AG09319 (cell line): ENCODE measurements at places on chromosomes 7 and 10.

DNA sequence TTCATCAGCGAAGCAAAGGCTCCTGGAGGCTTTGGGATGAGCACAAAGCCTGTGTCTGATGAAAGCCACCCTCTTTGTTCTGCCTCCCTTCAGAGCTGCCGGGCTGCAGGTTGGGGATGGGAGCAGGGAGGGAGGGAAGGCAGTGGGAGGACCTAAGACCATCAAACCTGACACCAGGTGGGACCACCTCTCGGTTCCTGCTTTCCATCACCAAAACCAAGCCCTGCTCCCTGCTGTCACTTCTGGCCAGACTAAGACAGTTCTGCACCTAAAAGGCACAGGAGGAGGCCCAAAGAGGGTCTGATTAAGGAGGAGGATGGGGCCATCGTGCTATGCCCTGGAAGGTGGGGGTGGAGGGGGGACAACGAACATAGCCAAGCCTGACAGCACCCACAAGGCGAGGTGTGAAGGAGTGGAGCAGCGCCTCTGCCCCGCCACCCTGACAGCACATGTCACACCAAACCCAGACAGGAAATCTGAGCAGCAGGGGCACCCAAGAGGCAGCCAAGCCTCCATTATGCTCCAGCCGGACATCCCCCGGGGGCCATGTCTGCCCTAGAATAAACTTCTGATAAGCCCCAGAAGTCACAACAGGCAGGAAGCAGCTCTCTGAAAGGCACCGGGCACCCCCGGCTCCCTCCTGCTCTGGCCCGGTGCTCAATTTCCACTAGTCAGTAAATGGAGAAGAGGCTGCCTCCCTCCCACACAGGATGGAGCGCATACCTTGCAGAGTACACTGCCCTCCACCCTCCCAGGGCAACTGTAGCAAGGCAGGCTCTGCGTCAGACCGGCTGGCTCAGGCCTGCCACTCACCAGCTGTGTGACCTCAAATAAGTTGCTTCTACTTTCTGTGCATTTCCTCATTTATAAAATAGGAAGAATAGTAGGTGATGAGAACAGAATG is 48.9 kb downstream of the DLG5 start:
- no peak for DNase-seq

- no peak for DNase-seq
Observed at GRCh38 chr10:62379394-62379793, 5.2 kb downstream of the ZNF365 start.

GRCh38 chr7:99357701-99358490 is 16.6 kb upstream of the ARPC1B start:
- no peak for DNase-seq

- no peak for DNase-seq
Observed at GRCh38 chr7:137987968-137988367, 13.9 kb downstream of the CREB3L2 start.

DNA sequence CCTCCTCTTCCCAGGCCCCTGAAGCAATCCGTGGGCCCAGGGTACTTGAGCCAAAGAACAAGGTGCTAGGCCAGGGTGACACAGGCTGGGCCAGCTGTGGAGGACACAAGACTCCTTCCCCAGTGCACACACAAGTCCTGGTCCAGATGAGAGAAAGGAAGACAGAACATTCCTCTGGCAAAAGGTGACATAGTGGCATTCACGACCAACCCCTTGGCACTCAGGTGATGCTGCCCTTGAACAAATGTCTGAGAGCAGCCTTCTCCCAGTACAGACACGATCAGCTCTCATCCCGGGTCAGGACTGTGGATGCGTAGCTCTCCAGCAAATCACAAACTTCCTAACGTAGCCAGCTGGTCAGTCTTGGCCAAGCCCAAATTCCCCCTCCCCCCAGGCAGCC is 118.5 kb downstream of the OAT start:
- DNase-seq = no peak

GRCh38 chr7:112283382-112283910 is 77.0 kb downstream of the ZNF277 start:
- no peak for DNase-seq

GRCh38 chr10:29578457-29578856 is 56.3 kb downstream of the SVIL start:
- DNase-seq = no peak

- no peak for DNase-seq
Observed at GRCh38 chr10:90884431-90884830, 12.7 kb downstream of the RPP30 start.

GRCh38 chr10:48577158-48577557 is 27.7 kb downstream of the ARHGAP22 start:
- no peak for DNase-seq

- DNase-seq = no peak
Observed at GRCh38 chr10:52758406-52758805, 14.2 kb downstream of the MBL2 start.

DNA sequence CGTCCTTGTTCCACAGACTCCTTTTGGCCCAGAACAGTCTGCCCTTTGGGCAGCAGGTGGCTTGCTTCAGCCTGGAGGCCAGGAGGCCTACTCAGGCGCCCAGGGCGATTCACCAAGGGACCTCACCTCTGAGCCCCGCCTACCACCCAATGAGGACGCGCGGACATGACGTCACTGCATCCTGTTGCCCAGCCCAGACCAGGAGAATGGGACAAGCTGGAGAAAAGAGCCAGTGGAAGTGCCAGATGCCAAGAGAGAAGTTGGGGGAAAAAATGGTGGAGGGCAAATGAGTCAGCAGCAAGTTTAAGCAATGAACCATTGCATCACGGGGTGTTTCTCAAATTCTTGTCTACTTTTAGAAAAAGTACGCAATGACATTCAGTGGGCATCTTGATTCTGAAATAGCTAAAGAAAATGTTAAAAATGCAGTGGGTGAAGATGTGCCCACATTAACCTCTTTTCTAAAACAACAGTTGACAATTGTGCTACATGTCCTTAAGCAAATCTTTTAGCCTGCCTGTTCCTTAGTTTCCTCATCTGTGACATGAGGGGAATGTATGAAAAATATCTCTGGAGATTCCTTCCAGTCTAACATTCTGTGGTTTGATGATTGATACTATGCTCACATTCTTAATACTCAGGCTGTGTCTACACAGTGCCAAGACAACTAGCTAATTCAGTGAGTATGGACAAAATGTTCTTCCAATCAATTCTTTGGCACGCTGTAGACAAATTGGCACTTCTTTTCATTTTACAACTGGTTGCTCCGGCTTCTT is 23.9 kb upstream of the LEP start:
- DNase-seq = no peak

- DNase-seq = no peak
Observed at GRCh38 chr7:30734497-30734896, 17.4 kb upstream of the INMT start.

DNA sequence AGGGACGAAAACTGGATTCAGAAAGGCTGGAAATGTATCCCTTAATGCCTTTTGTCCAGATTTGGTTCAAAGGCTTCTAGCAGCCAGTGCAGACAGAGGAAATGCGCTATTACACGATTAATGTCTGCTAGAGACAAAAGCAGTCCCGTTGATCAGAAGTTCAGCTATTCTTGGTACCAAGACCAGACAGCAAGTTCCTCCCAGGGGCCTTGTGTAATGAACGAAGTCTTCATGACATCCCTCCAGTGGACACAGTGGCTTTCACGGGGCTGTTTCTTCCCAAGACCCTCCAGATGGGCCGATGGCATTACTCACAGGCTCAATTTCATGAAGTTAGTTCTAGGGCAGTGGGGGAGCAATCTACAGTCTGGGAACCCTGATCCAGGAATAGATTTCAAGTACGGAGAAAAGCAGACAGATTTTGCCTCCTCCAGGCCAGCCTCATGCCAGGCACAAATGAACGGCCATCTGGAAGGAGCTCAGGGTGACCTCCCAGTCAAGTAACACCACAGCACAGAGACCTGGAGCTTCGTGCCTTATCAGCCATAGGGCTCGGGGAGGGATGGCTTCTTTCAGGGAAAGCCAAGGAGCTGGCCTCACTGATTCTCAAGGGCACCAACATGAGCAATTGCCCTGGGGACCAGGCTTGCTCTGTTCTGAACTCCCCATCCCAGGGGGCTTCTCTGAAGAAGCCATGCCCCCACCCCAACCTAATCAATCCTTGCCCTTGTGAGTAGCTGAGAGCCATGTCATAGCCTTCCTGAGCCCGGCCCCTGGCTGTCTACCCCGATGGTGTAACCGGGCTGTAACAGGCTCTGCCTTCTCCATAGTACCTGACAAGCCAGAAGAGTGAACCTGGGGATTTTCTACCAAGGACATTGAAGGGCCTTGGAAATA is 101.1 kb downstream of the PRKAG2 start:
- DNase-seq = no peak

GRCh38 chr7:134948736-134949135 is 37.6 kb upstream of the AGBL3 start:
- no peak for DNase-seq

DNA sequence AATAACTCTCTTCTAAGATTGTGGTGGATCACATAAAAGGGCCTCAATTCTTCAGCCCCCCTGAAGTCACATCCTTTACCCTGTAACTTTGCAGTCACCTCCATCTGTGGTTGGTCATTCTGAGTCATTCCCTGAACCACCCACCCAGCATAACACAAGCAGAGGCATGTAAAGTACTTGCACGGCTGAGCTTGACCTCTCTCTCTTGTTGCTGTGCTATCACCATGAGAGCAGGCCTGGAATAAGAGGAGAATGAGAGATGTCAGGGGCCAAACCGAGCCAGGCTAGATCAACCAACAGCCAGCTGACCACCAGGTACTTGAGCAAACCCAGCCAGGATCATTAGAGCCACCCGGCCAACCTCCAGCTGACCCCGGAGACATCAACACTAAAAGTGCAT is 13.5 kb upstream of the STK17A start:
- no peak for DNase-seq

DNA sequence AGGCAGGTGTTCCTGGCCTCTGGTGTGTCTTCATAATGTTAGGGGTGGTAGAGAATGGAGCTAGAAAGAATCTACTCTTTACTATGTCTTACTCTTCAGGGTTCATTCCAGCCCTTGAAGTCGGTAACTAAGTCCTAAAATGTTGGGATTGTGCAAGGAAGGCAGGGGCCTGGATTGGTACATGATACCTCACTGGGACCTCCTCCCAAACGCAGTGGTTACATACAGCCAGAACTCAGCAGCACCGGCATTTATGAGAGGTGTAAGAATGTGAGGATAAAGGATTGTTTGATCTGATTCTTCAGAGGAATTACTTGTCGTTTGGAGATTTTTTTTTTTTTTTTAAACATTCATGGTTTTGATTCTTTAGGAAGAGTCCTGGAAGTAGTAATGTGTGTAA is 6.9 kb downstream of the COMTD1 start:
- no peak for DNase-seq

DNA sequence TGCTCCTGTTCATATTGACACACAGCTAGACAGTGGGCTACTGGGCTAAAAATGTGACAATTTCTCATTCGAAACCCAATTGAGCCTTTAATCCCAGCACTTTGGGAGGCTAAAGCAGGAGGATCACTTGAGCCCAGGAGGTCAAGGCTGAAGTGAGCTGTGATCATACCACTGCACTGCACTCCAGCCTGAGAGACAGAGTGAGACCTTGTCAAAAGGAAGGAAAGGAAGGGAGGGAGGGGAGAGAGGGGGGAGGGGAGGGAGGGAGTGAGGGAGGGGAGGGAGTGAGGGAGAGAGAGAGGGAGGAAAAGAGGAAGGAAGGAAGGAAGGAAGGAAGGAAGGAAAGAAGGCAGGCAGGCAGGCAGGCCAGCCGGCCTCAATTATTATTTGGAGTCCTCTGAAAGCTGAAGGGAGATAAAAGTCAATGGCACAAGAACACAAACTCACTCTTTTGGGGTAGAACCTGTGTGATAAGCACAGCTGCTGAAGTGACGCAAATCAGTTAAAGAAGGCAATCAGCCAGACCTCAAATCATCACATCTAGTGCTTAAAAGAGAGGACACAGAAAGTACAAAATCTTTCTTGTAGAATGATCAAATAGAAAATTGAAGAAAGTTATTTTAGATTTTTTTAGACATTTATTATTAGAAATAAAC is 98.1 kb downstream of the CCDC71L start:
- DNase-seq = no peak

GRCh38 chr10:74383642-74384041 is 232.6 kb downstream of the ADK start:
- DNase-seq = no peak

GRCh38 chr7:1193593-1194424 is 33.8 kb upstream of the ZFAND2A start:
- no peak for DNase-seq

- no peak for DNase-seq
Observed at GRCh38 chr7:43392638-43393330, 190.1 kb upstream of the STK17A start.

DNA sequence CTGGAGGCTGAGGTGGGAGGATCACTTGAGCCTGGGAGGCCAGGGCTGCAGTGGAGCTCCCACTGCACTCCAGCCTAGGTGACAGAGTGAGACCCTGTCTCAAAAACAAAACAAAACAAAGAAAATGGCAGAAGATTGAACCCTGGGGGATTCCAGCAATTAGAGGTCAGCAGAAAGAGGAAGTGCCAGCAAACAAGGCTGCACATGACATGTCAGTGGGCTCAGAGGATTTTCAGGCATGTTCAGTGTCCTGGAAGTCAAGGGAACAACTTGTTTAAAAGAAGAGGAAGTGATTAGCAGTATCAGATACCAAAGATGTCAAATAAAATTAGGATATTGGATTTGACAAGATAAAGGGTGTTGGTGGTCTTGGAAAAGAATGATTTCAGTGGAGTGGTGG is 32.3 kb downstream of the RAB18 start:
- DNase-seq = no peak
